Ammon's horn (tissue), 1 donor: ENCODE measurements at places on chromosomes 11 and 22.

GRCh38 chr22:49016909-49017481 is 810.7 kb downstream of the BRD1 start:
- DNase-seq: no peak

- DNase-seq: no peak
These were observed 67.5 kb downstream of the DDX10 start for GRCh38 chr11:108732395-108732794.

DNA sequence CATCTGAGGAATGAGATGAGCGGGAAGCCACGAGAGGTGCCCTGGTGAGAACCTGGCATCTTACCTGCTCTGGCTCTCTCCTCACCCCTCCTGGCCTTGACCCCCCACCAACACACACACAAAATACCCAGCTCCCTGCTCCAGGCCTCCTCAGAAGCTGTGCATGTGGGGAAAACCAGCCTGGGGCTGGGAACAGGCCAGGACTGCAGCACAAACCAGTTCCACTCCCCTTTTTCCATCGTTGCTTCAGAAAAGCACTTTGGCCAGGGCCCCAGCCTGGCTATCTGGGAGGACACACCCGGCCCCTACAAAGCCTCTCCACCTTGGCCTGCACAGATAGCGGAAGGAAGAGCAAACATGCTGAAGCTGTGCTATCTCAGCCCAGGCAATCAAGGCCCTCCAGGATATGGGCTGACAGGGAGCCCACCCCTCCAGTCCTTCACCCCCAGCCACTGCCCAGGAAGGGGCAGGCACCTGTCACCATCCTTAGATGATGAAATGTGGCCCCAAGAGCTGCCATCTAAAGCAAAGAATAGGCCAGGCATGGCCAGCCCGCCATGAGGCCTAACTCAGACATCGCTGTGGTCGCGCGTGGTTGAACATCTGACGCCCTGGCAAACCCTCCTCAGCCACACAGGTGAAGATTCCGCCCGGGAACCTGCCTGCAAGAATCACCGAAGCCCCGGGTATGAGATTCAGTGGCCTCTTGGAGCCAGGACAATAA is 35.4 kb downstream of the PISD start:
- DNase-seq: no peak

GRCh38 chr11:65184146-65184545 is 2.4 kb downstream of the CAPN1 start:
- no peak for DNase-seq

- DNase-seq: peak; percentile 86
These were observed 3.2 kb downstream of the ARHGEF12 start for GRCh38 chr11:120339394-120339890.

DNA sequence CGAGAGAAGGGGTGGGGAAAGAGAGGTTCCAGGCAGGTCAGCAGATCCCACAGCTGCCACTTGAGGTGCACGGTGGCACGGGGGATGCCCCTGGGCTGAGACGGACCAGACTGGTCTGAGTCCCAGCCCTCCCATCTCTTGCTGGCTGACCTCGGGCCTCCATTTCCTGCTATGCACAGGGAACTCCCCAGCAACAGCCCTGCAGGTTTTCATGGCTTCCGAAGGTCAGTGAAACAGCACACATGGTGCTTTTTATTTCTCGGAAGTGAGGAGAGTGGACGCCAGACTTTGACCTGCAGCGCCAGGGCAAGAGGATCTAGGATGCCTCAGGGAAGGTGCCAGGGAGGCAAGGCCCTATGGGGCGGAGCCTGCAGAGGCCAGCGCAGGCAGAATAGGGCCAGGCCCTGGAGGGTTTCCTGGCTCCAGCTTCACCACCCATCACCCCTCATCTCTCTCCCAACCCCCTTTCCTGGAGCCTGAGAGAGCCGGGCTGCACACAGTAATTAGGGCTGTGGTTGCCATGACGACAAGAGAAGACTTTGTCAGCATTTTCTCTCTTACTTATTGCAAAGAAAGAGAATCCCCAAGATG is 29.5 kb downstream of the SLC22A12 start:
- DNase-seq: peak; percentile 75

DNA sequence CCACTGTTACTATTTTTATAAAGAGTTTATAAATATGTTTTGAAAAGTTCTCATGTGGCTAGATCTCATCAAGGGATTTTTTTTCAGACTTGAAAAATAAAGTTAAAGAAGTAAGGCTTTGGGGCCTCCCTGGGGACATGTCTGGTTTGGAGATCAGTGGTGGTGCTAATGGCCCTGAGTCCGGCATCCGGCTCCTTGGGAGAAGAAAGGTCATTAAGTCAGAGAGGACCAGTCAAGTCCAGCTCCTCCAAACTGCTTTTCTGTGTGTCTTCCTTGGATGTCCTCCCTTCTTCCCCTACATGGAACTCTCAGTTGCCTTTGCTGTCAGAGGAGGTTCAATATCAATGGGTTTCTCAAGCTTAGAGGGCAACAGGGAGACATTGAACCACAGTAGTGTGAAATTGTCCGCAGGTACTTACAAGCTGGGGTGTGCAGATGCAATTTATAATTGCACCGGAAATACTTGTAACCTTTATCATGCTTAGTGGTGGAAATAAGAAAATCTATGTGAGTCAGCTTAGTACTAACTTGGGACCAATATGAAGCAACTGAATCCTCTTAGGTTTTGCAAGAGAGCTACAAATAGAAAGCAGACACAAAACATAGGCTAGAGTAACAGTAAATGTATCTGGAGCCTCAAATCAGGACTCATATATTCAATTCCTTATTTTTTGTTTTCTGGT is 144.3 kb downstream of the TEAD1 start:
- DNase-seq: no peak

DNA sequence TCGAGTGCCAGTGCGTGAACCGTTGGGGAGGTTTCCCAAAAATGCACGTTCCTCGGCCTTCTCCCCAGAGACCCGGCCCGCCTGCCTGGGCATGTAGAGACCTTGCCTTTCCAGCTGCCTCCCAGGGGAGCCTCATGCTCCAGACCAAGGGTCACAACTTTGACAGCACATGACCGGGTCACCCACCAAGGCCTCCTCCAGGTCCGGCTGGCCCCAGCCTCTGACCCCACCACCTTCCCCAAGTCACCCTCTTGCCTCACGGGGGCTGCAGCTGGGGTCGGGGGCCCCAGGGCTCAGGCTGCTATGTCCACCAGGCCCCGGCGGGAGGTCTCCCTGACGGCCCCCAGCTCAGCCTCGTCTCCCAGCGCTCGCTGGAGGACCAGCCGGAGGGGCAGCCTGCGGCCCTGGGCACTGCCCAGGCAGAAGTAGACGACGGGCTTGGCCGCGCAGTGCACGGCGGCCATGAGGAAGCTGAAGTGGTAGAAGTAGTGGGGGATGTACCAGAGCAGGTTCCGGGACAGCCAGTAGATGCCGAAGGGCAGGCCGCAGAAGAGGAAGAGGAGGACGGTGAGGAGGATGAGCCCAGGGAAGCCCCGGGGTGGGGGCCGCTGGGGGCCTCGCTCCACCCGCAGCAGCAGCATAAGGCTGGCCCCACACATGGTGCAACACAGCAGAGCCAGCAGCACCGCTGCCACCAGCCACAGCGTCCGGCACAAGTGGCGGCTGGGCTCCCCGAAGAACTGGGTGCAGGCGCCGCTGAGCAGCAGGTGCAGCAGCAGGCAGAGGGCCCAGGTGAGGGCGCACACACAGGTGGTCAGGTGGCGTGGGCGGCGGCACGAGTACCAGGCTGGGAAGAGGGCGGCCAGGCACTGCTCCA is 4.4 kb downstream of the MRGPRE start:
- DNase-seq: no peak

DNA sequence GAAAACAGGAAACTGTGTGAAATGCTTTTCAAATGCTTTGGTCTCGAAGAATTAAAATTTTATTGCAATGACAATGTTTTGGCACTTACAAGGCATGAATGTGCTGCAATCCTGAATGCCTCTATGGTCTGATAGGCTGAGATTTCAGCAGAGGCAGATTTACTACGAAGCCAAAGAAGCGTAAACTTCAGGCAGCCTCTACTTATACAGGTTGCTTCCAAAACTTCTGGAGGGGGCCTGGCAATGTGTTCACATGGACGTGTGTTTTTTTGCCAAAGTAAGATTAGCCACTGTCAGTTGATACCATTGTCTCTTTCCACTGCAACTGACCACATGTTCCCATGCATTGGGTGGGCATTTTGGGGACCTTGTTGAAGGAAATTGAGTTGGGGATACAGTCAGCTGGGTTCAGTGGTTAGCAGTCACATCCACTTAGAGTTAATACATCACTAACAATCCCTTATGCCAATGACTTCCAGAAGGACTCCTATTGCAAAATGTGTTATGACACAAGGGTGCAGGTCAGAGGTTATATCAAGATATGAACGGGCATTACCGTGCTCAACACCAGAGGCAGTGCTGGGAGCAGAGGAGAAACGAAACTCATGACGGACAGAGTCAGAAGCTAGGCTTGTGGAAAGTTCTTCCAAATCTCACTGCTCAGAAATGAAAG is 48.8 kb downstream of the ABTB2 start:
- DNase-seq: no peak

DNA sequence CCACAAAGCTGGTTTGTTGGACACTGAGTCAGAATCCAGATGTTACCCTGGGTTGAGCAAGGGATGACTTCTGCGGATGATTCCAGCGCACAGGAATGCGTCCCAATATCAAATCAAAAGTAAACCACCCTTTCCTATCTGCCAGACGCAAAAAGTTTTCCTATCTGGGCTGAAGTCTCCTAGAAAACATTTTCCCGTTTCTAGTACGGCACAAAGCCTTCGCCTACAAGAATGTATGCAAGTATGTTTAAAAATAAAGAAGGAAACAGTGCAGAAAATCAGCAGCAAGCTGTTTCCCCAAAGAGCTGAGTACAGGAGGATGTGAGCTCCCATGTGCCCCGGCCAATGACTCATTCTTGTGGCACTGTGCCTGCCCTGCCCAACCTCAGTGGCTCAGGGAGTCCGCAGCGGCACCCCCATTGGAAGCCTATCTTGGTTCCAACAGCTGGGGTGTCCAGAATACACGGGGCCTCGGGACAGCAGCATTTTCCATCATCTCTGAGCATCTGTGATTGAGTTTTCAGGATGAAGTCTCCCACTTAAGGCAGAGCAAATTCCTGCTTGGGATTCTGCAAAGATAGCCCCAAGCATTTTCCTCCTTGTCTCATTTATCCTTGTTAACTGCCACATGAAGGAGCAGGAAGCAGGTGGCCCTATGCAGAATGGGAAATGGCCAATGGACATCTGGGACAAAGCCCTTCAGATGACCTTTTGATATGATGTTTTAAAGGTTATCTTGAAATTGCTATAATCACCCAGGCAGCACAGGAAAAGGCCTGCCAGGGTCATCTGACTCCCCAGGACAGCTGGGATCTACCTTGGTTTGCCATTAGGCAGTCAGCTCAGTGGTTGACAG is 17.5 kb downstream of the KCNJ5 start:
- DNase-seq: peak; percentile 74

DNA sequence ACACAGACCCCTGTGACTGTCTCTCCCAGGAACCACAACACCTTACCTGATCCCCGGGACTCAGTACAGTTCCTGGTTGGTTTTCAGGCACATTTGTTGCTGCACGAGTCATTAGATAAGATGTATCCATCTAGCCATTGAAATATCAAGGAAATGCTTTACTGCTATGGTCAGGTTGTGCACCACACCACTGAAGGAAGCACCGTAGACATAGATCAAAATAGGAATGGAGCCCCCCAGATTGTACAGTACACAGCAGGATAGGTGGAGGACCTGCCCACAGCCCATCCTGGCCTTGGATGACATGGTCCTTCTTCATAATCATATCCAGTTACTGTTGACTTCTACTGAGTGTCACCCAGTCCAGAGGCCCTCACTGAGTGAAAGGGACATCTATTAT is 85.9 kb upstream of the LDLRAD3 start:
- no peak for DNase-seq
